ENCODE measurements at places on chromosomes 11 and 22. TPM values are rescaled to one million over a fixed set of nuclear protein-coding genes. Genes with fewer than 3 reads are reported as not detected.

- DNase-seq, result no peak
Observed at GRCh38 chr22:39446239-39446721, 10.5 kb upstream of the MGAT3 start.

The MCAT gene
- 32.8 TPM for total RNA-seq

- DNase-seq, result no peak
Observed at GRCh38 chr22:50184004-50184901, 1.5 kb upstream of the TRABD start.

- DNase-seq, result no peak
Observed at GRCh38 chr11:2909133-2909902, 19.9 kb downstream of the PHLDA2 start.

- no peak for DNase-seq
Observed at GRCh38 chr11:90919332-90919731, 696.5 kb upstream of the CHORDC1 start.

- no peak for DNase-seq
Observed at GRCh38 chr11:79671401-79671800, 230.6 kb upstream of the TENM4 start.
